ENCODE measurements at places on chromosomes 3 and 15.

- no peak for DNase-seq
Observed at GRCh38 chr3:126570103-126570541, 11.4 kb upstream of the C3orf22 start.

DNA sequence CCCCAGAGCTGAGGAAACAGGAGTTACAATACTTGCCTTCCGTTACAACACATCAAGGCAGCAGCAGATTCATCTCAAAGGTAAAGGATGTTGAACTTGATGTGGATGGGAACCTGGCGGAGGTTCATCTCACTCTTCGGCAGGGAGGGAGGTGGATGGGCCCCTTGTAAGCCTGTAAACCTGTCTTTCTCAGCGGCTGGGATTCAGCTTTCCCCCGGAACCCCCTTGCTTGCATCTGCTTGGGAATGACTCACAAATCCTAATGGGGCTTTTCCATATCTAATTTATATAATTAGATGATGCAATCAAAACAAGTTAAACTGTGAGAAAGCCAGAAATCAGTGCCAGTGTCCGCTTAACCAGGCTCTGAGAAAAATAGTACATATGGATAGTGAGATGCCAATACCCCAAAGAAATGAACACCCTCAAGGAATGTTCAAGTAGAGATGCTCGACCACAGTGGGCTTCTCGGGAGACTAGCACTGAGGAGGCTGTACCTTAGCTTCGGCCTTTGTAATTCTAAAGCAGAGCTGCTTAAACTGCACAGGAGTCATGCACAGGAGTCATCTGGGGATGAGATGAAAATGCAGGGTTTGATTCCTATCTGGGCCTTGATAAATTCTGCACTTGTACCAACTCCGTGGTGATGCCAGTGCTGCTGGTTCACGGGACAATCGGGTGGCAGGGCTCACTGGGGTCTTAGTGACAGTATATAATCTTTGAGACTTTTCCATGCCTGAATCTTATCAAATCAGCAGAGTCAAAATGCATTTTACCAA is 2.2 kb upstream of the FAM240A start:
- no peak for DNase-seq

- peak; percentile 76 for DNase-seq
Observed at GRCh38 chr3:131543714-131544113, 40.9 kb upstream of the MRPL3 start.

DNA sequence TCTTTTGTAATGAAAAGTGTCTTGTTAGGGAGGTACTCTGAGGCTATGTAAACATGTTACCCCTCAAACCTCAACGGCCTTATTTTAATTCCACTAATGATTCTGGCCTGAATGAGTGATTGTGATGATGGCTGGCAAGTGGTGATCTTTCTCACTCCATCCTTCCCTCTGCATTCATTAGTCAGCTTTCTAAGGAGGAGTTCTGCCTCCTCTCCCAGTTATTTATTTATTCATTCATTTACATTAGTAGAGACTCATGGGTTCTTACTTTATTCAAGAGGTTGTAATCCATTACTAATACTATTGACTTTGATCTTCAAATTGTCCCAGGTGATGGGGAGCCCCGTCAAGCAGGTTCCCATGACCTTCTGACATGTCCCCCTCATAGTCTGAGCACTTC is 35.3 kb downstream of the GNB5 start:
- no peak for DNase-seq

- no peak for DNase-seq
Observed at GRCh38 chr3:46469680-46470357, 5.1 kb upstream of the LTF start.

- DNase-seq = no peak
Observed at GRCh38 chr3:171028779-171029232, 2.3 kb upstream of the SLC2A2 start.

- peak; percentile 24 for DNase-seq
Observed at GRCh38 chr15:92693691-92694331, 38.2 kb upstream of the FAM174B start.

GRCh38 chr3:60303160-60303559 is 948.1 kb downstream of the FHIT start:
- DNase-seq = no peak

DNA sequence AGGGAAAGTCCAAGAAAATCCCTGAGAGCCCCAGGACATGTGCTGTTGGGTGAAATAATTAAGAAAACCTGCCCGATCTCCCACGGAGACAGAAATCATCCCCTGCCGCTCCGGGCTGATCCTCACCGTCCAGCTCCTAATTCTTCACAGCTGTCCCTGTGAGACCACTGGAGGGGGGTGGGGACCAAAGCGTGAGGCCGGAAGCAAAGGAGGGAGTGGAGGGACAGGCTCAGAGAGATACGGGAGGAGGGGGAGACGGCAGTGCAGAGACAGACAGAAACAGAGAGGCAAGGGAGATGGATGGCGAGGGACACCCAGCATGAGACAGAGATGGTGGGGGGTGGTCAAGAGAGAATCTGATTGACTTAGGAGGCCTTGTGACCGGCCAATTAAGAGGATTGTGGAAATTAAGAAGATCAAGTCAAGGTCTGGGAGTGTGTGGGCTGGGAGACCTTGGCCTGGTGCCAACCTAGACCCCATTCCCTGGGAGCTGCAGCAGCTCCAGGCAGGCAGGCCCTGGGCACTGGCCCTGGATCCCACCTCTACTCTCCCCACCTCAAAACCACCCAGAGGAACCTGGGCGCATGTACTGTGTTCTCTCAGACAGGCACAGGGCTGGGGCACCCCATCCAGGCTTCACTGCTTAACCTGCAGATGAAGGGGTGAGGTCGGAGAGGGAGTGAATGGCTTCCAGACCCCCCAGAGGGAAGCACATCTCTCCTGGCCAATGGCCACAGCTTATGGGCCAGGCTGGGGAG is 113.2 kb upstream of the ALDH1A3 start:
- no peak for DNase-seq

DNA sequence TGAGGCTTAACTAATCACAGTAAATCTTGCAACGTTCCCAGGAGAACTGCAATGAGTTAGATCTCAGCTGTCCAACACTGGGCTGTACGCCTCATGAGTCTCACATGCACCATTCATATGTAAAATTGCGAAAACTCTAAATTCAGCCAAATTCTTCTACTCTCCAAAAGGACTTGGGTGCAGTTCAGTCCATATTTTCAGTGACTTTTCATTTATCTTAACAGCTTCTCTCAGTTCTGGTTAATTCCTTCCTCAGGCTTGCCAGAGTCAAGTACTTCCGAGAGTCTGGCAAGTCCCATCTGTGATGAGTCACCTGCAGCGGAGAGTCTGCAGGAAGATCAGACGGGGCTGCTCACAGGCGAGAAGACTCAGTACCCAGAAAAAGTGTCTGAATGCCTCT is 11.5 kb downstream of the CCDC80 start:
- DNase-seq = peak; percentile 80

GRCh38 chr3:74850381-74850780 is 235.9 kb upstream of the CNTN3 start:
- no peak for DNase-seq

GRCh38 chr3:194081826-194082225 is 54.1 kb upstream of the HES1 start:
- DNase-seq = no peak

DNA sequence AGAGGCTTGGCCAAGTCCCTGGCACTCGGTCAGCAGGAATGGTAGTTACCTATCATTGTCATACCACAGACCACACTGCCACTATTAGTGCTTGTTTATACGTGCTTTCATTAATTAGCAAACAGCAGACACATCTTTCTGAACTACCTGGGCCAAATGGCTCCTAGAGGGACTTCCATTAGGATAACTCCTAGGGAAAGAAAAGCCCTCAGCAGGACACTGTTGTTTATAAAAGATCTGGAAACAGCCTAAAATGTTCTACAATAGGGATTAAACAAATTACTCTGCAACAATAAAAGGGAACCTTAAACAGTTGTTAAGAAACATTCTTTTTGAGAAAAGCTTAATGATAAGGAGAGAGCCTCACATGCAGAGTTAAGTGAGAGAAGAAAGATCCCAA is 38.5 kb downstream of the ARHGEF3 start:
- no peak for DNase-seq

- DNase-seq = no peak
Observed at GRCh38 chr3:161050935-161051334, 54.2 kb downstream of the B3GALNT1 start.

GRCh38 chr15:90750186-90750585 is 33.0 kb downstream of the BLM start:
- DNase-seq = no peak

DNA sequence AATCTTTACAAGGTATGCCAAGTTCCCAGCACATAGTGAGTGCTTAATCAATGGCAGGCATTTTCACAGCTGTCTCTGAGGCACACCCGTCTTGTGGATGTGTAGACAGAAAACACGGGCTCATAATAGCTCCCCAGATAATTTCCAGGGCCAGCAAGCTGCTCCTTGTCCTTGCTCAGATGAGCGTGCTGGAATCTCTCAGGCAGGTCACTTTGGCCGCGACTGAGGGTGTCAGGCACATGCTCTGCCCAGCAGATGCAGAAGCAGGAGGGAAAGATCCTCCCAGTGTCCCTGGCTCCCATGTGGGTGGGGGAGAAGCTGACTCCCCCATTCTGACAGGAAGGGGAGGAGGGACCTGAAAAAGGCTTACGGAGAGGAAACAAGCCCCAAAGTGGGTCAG is 35.6 kb upstream of the SLC6A1 start:
- DNase-seq = no peak

DNA sequence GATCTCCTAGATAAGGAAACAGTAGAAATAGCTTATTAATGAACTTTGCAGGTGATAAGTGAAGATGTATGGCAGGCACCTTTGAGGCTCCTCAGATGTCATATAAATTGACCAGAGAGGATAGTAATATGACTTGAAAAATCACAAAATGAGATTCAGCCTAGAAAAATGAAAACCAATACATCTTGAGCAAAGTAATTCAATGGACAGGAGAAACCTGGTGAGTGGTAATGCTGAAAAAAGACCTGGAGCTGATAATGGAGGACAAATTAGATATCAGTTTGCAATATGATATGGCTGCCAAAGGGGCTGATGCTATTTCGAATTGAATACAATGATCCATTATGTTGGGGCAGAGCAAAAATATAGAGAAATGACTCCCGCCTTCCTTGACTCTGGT is 103.9 kb downstream of the LSAMP start:
- no peak for DNase-seq

- no peak for DNase-seq
Observed at GRCh38 chr3:53195602-53196574, 34.9 kb downstream of the PRKCD start.

- DNase-seq = no peak
Observed at GRCh38 chr3:46626039-46626438, 13.7 kb downstream of the FAM240A start.

DNA sequence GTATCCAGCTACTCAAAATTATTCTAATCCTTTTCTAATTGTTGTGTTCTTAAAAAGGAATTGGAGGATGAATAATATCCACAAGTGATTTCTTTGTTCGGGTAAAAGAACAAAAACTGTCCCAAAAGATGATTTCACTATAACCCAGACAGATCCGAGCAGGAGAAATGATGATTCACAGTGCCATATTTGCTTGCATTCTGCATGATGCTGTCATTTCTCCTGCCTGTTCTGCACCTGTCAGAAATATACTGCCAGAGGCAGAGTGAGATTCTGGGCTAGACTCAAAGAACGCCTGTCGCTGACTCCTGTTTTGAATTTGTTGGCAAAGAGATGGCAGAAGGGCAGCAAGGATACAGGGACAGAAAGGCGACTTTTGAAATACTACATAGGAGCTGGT is 34.7 kb upstream of the SLC24A5 start:
- DNase-seq = peak; percentile 77

DNA sequence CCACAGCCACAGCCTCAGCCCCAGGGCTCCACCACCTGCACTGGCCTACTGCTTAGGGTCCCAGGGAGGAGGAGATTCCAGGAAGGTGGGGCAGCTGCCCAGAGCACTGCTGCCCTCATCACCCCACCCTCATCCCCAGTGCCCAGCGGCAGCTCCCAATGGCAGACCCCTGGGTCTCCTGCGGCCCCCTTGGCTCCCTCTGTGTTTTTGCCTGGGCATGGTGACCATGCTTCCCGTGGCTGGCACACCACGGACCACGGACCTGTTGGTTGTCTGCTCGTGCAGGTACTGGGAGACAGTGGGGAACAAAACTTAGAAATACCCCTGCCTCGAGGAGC is 2.7 kb downstream of the CHST13 start:
- no peak for DNase-seq

GRCh38 chr3:78706906-78707523 is 1060.8 kb downstream of the ROBO1 start:
- no peak for DNase-seq

DNA sequence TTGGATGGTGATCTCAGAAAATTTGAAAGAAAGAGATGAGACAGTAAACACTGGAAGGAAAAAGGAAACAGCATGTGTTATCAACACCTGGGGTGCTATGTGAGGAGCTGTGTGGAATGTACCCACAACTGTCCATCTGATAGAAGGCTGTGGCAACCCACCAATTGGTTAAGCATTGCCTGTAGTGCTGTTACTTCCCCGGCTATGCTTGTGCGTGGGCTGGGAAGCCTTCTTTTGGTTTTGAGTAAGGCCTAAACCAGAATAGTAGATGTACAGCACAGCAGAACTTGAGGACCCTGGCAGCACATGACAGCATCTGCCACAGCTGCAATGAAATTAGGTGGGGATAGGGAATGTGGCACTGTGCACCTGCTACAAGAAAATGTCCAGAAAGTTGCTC is 184.5 kb downstream of the FHIT start:
- no peak for DNase-seq

- no peak for DNase-seq
Observed at GRCh38 chr15:90603893-90604292, 74.2 kb downstream of the CRTC3 start.

DNA sequence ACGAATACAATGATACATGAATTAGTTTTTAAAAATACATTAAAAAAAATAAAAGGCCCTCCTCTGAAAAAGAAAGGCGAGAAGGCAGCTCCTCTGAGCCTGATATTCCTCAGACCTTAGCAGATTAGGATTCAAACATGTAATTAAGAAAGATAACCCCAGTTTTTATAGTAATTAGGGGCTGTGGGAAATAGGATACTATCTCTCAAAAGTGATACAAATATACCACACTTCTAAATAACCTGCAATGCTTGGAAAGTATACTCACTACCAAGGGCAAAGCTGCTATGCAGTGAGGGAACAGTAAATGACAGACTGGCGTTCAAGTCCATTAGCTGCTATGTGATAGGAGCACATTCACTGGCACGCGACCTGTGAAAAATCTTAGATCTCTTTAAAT is 445.1 kb downstream of the FOXP1 start:
- DNase-seq = no peak

DNA sequence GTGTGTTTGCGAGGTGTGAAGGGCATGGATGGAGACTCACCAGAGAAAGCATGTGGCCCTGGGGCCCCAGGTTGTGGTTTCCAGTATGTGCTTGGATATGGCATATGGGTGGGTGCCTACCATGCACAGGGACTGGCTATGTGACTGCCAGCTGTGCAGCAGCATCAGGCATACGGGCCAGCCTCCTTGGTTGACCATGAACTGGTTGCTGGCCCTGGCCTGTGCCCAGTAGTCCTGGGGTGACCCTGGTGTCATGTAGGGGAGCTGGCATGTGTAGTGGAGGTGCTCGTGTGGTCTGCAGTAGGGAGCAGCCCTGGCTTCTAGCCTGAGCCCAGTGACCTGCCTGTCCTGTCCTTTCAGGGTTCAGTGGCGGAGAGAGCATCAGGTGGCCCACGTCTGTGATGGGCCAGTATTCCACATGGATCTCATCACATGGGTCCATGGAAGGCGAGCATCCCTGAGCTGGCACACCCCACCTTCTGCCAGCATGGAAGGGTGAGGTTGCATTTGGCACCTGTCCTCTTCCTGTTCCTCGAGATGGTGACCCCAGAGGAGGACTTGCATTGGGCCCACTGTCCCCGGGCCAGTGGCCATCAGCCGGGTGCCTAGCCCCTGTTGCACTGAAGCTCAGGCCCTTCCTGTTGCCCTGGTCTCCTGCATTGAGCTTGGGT is 228.9 kb downstream of the SNRPN start:
- DNase-seq = no peak

Data from NCI-H446 treated with DMSO at 0.1 percent for 48 hours (cell line).